Osteocyte (in vitro differentiated cells): ENCODE measurements at places on chromosomes 12 and 14. TPM values are rescaled to one million over a fixed set of nuclear protein-coding genes. Genes with fewer than 3 reads are reported as not detected.

Gene TPPP2
- not detected in 2 replicates for total RNA-seq

Gene PAWR
- 184 and 213 TPM in 2 replicates for total RNA-seq

Gene MYRFL
- total RNA-seq = 0.13 TPM in 1 of 2 replicates, not detected in the other

- no peak for DNase-seq
- H3K36me3 ChIP-seq = no peaks in the 10 kb centered on the region
- H3K4me3 ChIP-seq = no peak overlapping the region
- H3K27me3 ChIP-seq = no peaks in the 10 kb centered on the region
Observed at GRCh38 chr12:101459642-101460346, 15.3 kb upstream of the SPIC start.

Gene FGF23
- total RNA-seq = not detected in 2 replicates

Gene SVOP
- total RNA-seq = not detected in 2 replicates

DNA sequence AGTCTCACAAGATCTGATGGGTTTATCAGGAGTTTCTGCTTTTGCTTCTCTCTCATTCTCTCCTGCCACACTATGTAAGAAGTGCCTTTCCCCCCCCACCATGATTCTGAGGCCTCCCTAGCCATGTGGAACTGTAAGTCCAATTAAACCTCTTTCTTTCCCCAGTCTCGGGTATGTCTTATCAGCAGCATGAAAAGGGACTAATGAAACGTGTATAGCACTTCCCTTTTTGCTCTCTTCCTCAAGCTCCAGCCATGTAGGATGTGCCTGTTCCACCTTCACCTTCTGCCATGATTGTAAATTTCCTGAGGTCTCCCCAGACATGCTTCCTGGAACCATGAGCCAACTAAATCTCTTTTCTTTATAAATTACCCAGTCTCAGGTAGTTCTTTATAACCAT is 7.0 kb upstream of the CRACR2A start:
- no peak overlapping the region for H3K27ac ChIP-seq
- no peaks in the 10 kb centered on the region for H3K4me1 ChIP-seq
- DNase-seq = no peak
- no peak overlapping the region for H3K4me3 ChIP-seq
- peaks cover 22% of the 10 kb centered on the region for H3K27me3 ChIP-seq

DNA sequence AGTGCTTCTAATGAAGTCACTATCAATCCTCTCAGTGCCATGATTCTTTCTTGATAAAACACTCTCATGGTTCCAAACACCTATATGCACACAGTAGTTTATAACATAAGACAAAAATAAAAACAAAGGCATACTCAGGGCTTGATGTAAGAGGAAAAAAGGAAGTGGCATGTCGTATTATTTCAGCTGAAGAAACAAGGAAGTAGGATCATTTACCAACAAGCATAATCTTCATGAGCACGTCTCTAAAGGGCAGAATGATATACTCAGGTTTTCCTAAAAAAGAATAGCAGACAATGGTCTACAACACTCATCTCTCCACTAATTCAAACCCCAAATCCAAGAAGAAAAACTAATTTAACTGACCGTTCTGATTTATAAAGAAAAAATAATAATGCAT is 33.9 kb downstream of the NUMB start:
- DNase-seq = no peak
- no peaks in the 10 kb centered on the region for H3K27me3 ChIP-seq
- H3K4me1 ChIP-seq = peaks cover 71% of the 10 kb centered on the region

Gene TAC3
- not detected in 2 replicates for total RNA-seq

DNA sequence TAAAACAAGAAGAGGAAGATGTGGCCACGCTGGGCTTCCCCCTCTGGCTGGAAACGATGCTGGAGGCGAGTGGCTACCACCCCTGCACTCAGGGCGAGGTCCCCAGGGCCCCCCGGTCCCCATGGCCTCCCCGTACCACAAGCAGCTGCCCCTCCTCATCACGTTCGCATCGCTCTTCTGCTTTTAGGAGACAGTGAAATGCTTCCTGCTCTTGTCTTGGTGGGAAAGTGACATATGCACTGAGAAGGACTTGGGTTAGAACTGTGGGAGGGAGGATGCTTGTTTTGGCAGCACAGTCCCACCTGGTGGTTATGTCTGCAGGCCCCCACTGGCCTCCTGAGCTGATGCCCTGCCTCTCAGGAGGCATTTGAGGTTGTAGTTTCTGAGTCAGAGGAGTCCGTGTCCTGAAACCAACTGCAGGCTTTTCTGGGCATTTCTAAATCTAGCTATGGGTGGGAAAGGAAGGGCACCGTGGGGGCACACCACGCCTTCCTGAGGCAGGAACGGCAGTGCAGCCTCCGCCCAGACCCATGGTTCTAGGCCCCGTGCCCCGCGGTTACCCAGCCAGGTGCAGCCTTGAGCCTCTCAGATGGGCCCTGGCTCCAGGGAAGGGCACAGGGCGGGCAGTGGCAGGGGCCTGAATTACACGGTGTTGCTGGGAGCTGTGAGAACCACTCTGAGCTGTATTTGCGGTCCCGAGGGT is 139.3 kb downstream of the ADGRD1 start:
- H3K27me3 ChIP-seq = no peaks in the 10 kb centered on the region
- H3K27ac ChIP-seq = no peak overlapping the region
- H3K4me3 ChIP-seq = no peak overlapping the region
- DNase-seq = peak; percentile 82
- H3K4me1 ChIP-seq = peaks cover 2% of the 10 kb centered on the region
- H3K36me3 ChIP-seq = no peaks in the 10 kb centered on the region

GRCh38 chr14:82872494-82872893 is 1338.8 kb upstream of the SEL1L start:
- no peak overlapping the region for H3K4me3 ChIP-seq
- H3K27me3 ChIP-seq = no peaks in the 10 kb centered on the region
- no peak for DNase-seq
- no peaks in the 10 kb centered on the region for H3K4me1 ChIP-seq

- H3K27me3 ChIP-seq = peaks cover 26% of the 10 kb centered on the region
- H3K36me3 ChIP-seq = no peaks in the 10 kb centered on the region
- peak overlapping the region; percentile 93 for H3K27ac ChIP-seq
Observed at GRCh38 chr14:75311356-75311755, 32.7 kb downstream of the FOS start.

GRCh38 chr14:52850451-52850909 is 59.1 kb upstream of the GNPNAT1 start:
- H3K4me3 ChIP-seq = no peak overlapping the region
- H3K27me3 ChIP-seq = no peaks in the 10 kb centered on the region
- no peak for DNase-seq
- peaks cover 49% of the 10 kb centered on the region for H3K4me1 ChIP-seq
- peaks cover 17% of the 10 kb centered on the region for H3K36me3 ChIP-seq

Gene MYF5
- not detected in 2 replicates for total RNA-seq

GRCh38 chr12:55065535-55065934 is 45.8 kb downstream of the NEUROD4 start:
- no peak overlapping the region for H3K4me3 ChIP-seq
- H3K27ac ChIP-seq = no peak overlapping the region
- no peaks in the 10 kb centered on the region for H3K4me1 ChIP-seq

DNA sequence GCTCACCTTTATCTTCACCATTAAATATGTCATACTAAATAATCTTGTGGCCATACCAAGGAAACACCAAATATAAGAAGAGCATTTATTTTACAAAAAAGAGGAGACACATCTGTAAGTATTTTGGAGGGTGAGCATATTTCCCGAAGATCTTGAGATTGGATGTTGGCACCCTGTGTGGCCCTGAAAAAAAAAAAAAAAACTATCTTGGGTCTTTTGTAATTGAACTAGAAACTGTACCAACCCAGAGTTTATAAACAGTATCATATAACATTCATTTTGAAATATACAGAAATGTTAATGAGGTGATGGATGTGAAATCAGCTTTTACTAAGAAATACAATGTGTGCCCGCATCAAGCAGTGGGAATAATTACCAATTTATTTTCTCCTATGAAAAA is 104.0 kb upstream of the FRMD6 start:
- peak overlapping the region; percentile 97 for H3K27ac ChIP-seq
- no peak overlapping the region for H3K4me3 ChIP-seq
- H3K27me3 ChIP-seq = no peaks in the 10 kb centered on the region
- H3K4me1 ChIP-seq = peaks cover 44% of the 10 kb centered on the region
- no peaks in the 10 kb centered on the region for H3K36me3 ChIP-seq

DNA sequence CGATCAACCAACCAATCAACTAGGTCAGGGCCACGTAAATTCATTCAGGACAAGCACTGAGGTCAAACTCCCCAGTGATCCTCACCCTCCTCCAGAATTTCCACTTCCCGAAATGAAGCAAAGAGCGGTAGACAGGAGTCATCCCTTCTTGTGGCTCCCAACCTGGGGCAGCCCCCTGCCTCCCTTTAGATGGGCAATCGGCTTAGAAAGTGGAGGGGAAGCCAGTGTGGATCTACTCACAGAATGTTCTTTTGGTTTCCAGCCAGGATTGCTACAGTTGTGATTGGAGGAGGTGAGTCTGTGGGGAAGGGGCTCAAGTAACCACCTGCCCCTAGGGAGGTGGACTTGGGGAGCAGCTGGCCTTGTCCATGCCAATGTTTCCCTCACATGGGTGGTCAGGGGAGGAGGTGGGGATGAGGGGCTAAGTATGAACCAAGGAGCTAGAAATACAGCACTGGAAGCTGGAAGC is 4.1 kb downstream of the IFI27 start:
- DNase-seq = no peak
- H3K27me3 ChIP-seq = peaks cover 11% of the 10 kb centered on the region
- peaks cover 9% of the 10 kb centered on the region for H3K4me1 ChIP-seq
- H3K4me3 ChIP-seq = no peak overlapping the region

Gene KLRC1
- not detected in 2 replicates for total RNA-seq

DNA sequence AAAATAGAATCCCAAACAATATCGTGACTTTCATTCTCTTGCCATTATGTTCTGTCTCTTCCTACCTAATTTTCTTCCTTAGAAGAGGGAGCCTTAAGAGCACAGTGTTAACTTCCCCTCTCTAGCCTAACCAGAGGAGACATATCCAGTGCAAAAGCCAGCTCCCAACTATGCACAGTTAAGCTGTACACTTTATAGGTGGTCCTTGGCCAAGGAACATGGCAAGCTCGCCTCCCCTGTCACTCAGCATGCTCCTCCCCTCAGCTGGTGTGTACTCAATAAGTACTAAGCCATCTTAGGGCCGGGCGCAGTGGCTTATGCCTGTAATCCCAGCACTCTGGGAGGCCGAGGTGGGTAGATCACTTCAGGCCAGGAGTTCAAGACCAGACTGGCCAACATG is 255.1 kb upstream of the TMPO start:
- no peak overlapping the region for H3K27ac ChIP-seq
- H3K27me3 ChIP-seq = peaks cover 11% of the 10 kb centered on the region
- H3K36me3 ChIP-seq = no peaks in the 10 kb centered on the region
- no peak for DNase-seq
- H3K4me3 ChIP-seq = no peak overlapping the region

Gene KHNYN
- 59.9 and 60.9 TPM in 2 replicates for total RNA-seq

DNA sequence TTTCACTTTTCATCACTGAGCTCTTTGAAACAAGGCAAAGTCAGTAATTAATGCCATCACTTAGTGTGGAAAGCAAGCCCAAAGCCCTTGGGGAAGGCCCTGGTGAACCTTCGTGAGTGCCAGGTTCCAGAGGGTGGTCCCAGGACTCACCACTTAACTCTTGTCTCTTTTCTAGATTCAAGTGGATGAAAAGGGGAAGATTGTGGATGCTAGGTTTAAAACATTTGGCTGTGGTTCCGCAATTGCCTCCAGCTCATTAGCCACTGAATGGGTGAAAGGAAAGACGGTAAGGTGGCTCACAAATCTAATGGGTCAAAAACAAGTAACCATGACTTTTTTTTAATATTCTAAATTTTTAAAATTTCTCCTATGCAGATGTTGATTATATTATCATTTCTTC is 2.8 kb downstream of the ISCU start:
- H3K4me1 ChIP-seq = peaks cover 27% of the 10 kb centered on the region
- no peak for DNase-seq
- H3K27me3 ChIP-seq = no peaks in the 10 kb centered on the region
- no peak overlapping the region for H3K27ac ChIP-seq
- H3K36me3 ChIP-seq = peaks cover 37% of the 10 kb centered on the region

Gene ATP23
- total RNA-seq = 2.6 and 3.2 TPM in 2 replicates

Gene ALDH2
- total RNA-seq = 68.4 and 69.1 TPM in 2 replicates

GRCh38 chr12:5809586-5809985 is 135.5 kb downstream of the ANO2 start:
- H3K4me3 ChIP-seq = no peak overlapping the region
- DNase-seq = no peak
- H3K36me3 ChIP-seq = no peaks in the 10 kb centered on the region
- H3K4me1 ChIP-seq = peaks cover 2% of the 10 kb centered on the region
- H3K27ac ChIP-seq = no peak overlapping the region

DNA sequence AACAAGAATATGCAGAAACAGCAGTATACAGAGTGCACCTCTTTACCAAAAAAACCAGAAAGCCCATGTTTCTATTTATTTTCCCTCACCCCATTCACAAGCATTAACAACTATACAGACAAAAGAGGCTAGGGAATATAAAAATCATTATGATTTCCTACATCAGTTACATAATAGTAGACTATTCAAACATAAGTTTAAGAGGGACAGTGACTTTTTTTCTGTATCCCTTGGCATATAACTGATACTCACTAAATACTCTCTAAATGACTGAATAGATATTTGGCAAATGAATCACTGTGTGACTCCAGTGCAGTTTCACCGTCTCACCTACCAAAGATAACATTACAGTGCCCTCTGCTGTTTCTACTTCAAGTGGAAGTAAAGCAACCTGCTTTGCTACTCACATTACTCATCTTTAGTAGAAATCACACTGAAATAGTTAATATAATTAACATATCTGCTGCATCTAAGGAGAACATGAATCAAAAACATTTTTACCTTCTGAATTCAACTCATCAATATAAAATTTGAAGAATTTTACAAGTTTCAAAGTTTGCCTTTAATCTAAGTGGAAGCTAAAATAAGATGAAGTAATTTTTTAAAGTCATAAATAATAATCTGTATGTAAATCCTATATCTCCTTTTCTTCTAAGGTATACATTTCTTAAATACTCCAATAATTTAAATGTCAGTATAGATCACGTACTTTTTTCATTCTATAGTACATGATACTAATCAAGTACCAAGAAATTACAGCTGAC is 103.8 kb downstream of the OSBPL8 start:
- no peak overlapping the region for H3K4me3 ChIP-seq
- peaks cover 3% of the 10 kb centered on the region for H3K36me3 ChIP-seq
- H3K27me3 ChIP-seq = no peaks in the 10 kb centered on the region
- H3K27ac ChIP-seq = peak overlapping the region; percentile 25
- peaks cover 15% of the 10 kb centered on the region for H3K4me1 ChIP-seq

GRCh38 chr14:50619569-50620141 is 48.5 kb downstream of the SAV1 start:
- H3K27ac ChIP-seq = no peak overlapping the region
- no peak overlapping the region for H3K4me3 ChIP-seq
- peaks cover 11% of the 10 kb centered on the region for H3K4me1 ChIP-seq
- no peaks in the 10 kb centered on the region for H3K27me3 ChIP-seq

DNA sequence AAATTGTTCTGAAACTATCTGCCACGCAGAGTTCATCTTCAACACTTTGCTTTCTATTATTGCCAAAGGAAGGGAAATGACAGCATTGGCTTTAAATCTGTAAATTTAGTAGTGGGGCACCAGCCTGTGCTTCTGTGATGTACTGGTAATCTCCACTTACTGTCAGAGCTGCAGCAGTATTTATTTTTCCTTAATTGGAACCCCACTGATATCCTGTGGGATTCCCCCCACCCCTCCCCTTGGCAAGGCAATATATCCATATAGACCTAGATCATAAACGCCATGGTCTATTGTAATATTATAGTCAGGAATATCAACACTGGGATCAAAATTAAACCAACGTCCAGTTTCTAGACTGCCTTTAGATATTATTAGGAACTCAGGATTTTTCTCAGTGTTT is 96.7 kb downstream of the RMST start:
- H3K27me3 ChIP-seq = no peaks in the 10 kb centered on the region
- no peaks in the 10 kb centered on the region for H3K4me1 ChIP-seq

Gene CLEC4A
- 0.97 and 1.5 TPM in 2 replicates for total RNA-seq
